ENCODE measurements at places on chromosomes 1 and 21.

DNA sequence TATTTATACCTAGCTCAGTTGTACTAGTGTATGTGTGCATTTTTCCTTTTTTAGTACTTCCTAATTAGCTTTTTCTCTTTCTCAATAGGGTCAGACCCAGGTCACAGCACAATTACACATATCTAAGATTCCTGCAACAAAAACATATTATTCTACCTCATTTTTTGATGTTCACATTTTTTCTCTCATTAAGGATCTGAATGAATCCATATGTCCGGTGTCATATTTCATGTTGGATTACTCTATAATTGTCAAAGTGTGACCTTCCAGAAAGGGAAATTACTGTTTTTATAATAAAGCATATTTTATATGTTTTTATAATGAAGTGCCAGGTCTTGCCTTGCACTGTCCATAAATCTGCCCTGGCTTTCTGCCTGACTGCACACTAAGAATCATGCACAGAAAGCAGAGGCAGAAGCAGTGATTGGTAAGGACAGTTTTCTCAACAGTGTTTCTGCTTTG, 143.7 kb downstream of the KCNT2 start:
- DNase-seq, result no peak

DNA sequence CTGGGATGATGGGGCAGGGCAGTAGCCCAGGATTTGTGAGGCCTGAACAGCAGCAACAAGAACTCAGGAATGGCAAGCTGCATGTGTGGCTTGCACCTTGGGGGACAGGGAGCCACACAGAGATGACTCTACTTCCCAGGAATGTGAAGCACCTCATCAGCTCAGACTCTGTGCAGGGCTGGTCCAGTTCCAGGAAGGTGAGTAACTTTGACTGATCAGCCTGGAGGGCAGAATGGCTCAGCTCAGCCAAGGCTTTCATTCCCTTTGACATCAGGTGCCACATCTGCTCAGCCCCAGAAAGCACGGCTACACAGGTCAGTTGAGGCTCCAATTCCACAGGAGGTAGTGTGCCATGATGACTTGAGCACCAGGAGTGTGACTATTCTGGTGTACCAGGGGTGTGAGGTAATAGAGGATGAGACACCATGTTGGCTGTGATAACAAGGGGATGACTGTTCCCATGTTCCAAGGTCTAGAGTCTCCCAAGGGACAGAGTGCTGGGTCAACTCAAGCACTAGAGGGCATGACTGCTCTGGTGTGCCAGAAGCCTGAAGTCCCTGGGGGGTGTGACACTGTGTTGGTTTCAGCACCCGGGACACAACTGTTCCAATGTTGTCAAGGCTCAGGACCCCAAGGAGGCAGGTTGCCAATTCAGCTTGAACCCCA, 625.8 kb upstream of the ADGRL2 start:
- no peak for DNase-seq

GRCh38 chr1:149886396-149887195, 12.8 kb upstream of the BOLA1 start:
- DNase-seq, result peak; percentile 99

DNA sequence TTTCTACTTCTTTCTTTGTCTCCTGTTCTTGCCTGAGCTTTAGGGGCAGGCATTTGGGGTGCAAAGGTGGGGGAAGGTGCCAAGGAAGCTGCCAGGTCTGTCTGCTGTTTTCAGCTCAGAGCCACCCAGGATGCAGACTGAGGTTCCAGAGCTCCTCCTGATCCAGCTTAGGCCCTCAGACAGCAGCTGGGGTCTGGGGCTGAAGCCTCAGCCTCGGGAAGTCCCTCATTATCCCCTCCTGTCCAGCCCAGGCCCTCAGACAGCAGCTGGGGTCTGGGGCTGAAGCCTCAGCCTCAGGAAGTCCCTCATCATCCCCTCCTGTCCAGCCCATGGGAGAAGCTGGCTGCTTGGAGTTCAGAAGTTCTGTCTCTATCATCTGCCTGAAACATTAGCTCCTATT, 257.7 kb upstream of the CSF3R start:
- DNase-seq, result no peak

- no peak for DNase-seq
Measured at GRCh38 chr1:10692401-10693021, 103.9 kb downstream of the CASZ1 start.

- DNase-seq, result no peak
Measured at GRCh38 chr1:179924268-179924667, 30.3 kb upstream of the CEP350 start.

DNA sequence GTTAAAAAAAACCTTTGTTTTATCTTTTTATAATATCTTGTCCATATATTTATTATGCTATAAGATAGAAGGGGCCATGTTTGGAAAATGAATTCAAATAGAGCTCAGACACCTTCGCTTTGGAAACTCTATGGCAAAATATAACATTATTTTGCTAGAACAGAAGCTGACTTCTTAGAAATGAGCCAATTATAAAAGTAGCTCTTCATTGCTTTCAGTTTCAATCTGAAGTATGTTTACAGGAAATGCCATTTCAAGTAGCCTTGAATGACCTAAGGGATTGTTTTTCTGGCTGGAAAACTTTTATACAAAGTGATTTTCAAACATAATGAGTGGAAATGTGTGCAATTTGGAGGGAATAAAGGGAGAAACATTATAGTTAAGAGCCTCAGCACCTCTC, 37.8 kb upstream of the GBP5 start:
- DNase-seq, result peak; percentile 21

DNA sequence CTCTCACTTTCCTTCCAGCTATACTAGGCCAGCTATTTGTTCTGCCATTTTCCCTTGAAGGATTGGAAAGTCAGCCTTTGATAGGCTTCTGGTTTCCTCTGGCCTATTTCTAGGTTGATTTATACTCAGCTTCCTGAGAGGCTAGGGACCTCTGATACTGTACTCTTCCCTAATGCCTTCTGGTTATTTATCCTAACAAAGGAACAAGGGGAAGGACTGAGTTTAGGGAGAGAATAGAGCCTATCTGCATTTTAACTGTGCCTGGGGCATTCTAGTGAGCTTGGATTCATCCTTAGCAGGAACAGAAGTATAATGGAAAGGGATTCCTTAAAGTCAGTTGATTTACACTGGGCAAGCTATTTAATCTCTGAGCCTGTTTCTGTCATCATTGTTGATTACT, 11.8 kb upstream of the TMEM39B start:
- DNase-seq, result peak; percentile 22

GRCh38 chr21:37845535-37845934, 70.7 kb downstream of the KCNJ6 start:
- DNase-seq, result no peak

DNA sequence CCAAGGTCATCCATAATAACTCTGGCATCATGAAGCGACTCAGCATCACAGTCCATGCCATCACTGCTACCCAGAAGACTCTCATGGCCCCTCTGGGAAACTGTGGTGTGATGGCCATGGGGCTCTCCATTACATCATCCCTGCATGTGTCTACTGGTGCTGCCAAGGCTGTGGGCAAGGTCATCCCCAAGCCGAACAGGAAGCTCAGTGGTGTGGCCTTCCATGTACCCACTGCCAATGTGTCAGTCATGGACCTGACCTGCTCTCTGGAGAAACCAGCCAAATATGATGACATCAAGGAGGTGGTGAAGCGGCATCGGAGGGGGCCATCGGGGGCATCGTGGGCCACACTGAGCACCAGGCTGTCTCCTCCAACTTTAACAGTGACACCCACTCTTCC, 65.1 kb upstream of the ARHGAP29 start:
- no peak for DNase-seq

DNA sequence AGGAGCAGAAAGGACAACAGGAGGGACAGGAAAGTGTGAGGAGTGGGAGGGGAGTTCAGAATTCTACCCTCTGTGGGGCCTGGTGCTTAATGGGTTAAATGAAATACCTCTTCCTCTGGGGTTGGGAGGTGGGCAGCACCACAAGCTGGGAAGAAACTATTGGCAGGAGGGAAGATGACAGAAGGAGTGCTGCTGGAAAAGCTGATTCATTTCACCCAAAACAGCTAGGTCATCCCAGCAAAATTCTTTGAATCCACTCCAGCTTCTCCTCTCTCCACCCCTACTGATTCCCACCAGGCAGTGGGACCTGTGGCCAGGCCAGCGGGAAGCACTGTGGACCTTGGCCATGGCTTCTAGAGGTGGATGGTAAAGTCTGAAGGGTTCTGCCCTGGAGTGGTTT, 12.8 kb downstream of the BCAN start:
- no peak for DNase-seq
